ENCODE measurements at places on chromosomes 13 and 19.

GRCh38 chr19:41612483-41612882, 14.4 kb downstream of the CEACAM4 start:
- no peak for DNase-seq

- no peak for DNase-seq
These were observed 9.5 kb downstream of the VSTM2B start for GRCh38 chr19:29535214-29535831.

GRCh38 chr19:46887240-46887782, 26.5 kb downstream of the ARHGAP35 start:
- no peak for DNase-seq

DNA sequence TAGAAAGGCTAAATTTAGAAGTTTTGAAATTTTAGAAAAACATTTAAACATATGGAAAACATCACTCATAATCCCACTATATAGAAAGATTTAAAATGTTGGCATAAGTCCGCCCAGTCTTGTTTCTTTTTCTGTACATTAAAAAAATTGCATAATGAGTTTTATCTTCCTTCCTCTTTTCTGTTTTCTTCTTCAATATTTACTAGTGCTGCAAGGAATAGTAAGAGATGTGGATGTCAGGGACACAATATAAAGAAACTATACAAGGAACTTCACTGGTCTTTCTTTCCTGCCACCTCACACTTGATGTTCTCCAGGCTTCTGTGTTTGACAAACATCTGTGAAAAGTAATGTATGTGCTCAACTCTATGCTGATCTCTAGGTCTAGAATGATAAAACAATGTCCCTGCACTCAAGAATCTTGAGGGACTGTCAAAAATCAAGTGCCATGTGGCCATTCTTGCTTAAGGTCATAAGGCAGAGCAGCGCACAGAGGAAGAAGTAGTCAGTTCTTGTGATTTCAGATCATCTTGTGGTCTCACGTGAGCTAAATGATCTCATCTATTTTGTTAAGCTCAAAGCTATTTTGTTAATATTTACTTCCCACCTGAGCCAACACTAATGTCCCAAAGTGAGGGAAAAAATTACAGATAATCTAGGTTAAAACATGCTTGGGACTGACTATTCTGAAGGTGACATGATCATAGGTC, 186.9 kb upstream of the OBI1 start:
- DNase-seq: peak; percentile 37

DNA sequence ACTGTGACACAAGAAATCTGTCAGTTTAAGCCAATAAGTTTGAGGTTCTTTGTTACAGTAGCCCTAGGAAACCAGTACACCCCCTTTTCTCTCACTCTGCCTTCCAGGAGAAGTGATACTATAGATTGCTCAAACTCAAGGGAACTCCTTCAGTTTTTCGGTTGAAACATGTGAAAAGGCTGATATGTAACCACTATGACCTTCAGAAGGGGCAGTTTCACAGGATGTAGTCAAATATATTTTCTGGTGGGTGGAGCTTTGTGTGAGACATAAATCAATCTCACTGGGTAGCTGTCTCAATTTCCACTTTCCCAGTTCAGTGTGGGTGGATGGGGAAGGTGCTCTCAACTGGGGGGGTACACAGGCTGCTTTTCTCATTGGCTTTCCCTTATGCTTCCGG, 41.7 kb downstream of the HTR2A start:
- DNase-seq: no peak

DNA sequence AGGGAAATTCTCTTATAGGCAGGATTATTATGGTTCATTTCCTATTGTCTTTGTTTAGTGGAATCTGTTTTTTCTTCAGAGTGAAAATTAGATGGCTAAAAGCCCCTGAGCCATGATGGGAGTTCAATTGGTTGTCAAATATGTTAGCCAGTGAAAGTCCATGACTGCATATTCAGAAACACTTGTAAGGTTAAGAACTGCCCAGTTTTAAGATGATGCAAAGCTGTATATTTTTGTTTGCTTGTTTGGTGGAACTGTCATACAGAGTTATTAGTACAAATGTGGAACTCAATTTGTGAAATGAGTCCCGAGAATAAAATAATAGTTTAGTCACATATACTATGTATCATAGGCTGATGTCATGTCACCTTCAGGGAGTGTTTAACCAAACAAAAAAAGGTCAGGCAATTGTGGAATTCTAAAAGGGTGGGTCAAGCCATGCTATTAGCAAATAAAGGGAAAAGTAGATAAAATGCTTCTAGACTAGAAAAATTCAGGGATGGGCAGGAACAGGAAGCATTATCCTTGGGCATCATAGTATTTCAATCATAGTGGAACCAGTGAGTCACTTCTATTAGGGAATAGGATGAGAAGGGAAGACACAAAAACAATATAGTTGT, 248.3 kb upstream of the SLITRK1 start:
- DNase-seq: no peak

- DNase-seq: no peak
These were observed 20.1 kb upstream of the CAMSAP3 start for GRCh38 chr19:7575434-7576040.

GRCh38 chr19:8580710-8581281, 3.6 kb upstream of the MYO1F start:
- DNase-seq: peak; percentile 2

DNA sequence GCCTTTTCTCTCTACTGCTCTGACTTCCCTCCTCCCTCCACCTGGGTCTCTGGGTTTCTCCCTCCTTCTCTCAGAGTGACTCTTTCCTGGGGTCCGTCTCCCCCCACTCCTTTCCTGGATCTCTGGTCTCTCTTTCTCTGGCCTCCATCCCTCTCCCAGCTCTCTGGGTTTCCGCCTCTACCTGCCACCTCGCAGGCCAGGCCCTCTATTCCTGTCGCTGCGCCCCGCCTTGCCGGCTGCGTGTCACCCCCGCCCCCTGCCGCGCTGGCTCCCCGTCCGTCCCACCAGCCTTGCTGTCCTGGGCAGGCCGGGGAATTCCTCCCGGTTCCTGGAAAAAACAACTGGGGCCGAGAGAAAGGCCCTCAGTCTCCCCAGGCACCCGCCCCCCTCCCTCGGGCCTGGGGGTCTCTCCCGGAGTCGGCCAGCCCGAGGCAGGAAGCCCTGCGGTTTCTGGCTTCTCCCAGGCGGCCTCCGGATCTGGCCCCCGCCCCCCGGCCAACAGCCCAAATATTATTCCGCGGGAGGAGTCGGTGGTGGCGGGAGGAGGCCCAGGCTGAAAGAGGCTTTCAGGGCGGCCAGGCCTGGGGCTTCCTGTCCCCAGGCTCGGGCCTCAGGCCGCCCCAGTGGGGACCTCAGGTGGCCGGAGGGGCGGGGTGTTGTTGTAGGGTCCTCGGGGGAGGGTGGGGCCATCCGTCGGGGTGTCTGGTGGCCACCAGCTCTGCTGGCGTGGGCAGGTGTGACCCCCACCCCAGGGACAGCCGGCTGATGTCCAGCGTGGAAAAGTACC, 9.3 kb downstream of the IRF2BP1 start:
- no peak for DNase-seq

DNA sequence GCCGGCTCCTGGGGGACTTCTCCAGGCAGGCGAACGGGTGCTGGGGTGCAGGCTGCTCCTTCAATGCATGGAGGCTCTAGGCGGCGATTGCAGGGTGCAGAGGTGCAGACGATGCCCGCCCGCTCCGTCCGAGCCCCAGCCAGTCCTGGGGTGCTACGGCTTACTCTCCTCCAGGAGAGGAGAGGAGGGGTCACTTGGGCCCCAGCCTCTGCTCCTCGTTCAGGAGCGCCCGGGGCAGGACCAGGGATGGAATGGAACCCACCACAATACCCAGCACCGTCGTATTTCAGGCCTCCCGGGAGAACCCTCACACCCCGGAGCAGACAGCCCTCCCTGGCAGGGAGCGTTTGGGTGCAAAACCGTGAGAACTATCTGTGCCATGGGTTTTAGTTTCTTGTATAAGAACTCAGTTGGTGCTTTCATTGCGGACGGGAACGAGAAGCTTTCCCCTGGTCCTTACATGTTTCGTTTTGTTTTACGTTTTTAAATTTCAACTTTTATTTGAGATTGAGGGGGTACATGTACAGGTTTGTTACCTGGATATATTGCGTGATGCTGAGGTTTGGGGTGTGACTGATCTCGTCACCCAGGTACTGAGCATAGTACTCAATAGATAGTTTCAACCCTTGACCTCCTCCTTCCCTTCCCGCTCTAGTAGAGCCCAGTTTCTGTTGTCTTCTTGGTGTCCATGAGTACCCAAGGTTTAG, 46.8 kb downstream of the ARHGEF18 start:
- no peak for DNase-seq

- peak; percentile 50 for DNase-seq
These were observed 193.7 kb downstream of the RFC3 start for GRCh38 chr13:34011552-34012085.

DNA sequence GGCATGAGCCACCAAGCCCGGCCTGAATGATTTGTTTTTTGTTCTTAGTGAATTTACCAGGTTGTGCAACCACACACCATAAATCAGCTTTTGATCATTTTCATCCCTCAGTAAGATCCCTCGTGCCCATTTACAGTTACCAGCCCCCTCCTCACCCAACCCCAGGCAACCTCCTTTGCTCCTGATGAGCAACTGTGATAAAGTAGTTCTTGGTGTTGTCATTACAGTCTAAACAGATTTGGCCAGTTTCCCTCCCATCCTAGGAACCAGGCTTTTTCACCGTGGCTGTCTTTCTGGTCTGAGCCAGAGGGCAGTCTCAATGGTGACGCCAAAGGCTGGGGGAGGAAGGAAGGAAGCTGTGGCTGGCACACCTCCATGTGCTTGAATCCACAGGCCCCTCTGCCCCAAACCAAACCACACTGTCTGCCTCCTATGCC, 61.2 kb upstream of the WDFY2 start:
- no peak for DNase-seq

DNA sequence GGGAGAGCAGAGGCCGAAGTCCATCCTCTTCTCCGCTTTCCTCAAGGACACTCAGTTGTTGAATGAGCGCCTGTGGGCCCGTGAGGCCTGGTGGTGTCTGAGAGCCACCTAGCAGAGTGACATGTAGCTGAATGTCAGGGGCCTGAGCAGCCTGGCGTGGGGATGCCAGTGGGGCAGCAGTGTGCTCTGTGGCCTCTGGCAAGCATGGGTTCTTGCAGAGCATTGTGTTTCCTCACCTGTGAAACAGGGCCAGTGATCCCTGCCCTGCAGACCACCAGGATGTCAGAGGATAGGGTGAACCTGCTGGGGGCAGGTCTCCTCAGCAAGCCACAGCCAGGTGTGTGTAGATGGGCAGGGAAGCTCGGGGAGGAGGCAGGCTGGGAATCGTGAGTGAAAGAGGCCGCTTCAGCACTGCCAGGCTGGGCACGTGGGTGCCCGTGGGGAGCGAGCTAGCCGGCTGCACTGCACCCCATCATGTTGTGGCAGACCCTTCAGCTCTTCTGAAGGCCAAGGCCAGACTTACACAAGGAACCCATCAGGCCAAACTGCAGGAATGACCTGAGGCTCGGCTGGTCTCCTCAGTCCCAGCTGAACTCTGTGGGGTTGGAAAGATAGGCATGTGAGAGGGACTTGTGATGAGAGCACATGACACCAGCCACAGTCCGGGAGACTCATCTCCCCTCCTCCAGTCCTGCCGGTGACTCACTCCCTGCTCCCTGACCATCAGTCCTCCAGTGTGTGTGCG, 5.0 kb downstream of the PPP1R37 start:
- DNase-seq: no peak

- DNase-seq: no peak
These were observed 261.1 kb upstream of the RFC3 start for GRCh38 chr13:33556828-33557227.
